ENCODE measurements at places on chromosomes 3 and 15.

DNA sequence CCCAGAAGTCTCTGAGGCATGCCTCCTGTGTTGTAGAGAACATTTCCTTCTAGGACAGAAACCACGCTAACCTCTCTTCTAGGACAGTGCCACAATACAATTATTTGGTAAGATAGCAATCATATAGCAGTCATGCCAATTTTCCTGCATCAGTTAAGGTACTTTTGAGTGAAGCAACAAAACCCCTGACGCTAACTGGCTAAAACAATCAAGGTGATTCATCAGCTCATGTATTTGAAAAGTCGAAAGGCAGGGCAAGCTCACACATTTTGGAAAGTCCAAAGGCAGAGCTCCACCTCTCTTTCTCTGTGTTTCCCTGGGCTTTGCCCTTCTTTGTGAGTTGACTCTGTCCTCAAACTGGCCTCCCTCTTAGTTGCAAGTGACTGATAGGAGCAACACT is 10.1 kb downstream of the TERC start:
- no peak for DNase-seq

GRCh38 chr15:62773369-62774165 is 269.0 kb upstream of the TPM1 start:
- no peak for DNase-seq

- peak; percentile 85 for DNase-seq
Observed at GRCh38 chr3:43389388-43390254, 103.3 kb downstream of the SNRK start.

GRCh38 chr3:14464141-14464465 is 61.7 kb downstream of the SLC6A6 start:
- DNase-seq = no peak

DNA sequence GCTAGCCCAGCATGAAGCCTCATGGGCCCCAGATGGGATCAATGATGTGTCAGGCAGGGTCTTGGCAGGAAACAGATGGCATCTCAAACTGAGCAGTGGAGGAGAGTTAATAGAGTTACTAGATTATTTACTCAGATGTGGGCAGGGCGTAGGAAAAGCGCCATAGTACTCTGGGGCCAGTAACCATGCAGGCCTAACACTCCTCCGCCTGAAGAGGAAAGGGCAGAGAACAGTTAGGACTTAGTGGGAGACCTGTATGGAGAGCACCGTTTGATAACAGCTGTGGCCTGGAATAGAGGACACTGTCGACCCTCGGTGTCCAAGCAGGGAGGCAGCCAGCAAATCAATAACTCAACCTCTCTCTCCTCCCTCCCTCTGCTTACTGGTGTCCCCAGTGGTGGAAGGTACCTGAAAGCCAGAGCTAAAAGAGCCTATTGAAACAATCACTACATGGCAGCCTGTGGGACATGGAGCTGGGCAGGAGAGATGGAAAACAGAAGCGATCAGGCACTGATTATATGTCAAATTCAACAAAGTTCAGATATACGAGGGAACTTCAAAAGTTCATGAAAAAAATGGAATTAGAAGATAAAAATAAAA is 111.4 kb upstream of the CCNL1 start:
- no peak for DNase-seq

GRCh38 chr15:34760909-34761308 is 6.1 kb upstream of the GJD2 start:
- no peak for DNase-seq

DNA sequence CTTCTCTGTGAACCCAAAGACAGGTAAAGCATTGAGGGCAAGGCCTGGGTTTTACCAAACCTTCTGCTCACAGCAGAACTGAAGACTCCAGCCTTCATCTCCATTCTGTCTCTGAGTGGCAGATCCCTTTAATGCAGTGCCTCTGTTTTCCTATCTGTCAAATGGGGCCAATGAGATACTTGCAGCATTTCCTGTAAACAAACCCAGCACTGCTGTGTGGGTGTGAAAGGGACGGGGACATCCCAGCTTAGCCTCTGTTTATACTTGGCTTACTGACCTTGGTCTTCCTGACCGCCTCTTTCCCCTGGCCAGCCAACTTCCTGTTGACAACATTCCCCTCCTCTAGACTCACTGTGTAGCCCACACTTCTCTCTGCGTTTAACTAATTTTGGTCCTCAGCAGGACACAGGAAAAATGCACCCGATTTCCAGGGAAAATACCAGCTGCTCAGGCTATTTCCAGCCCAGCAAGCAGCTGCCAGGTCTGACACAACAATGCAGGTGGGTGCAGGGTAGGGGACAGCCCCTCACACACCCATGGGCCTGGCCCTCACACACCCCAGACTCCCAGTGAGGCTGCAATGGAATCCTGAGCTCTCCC is 105.9 kb upstream of the HERC1 start:
- DNase-seq = peak; percentile 46

GRCh38 chr15:45449916-45450867 is 71.8 kb upstream of the GATM start:
- DNase-seq = no peak

- no peak for DNase-seq
Observed at GRCh38 chr3:197713477-197713822, 23.3 kb downstream of the RUBCN start.

DNA sequence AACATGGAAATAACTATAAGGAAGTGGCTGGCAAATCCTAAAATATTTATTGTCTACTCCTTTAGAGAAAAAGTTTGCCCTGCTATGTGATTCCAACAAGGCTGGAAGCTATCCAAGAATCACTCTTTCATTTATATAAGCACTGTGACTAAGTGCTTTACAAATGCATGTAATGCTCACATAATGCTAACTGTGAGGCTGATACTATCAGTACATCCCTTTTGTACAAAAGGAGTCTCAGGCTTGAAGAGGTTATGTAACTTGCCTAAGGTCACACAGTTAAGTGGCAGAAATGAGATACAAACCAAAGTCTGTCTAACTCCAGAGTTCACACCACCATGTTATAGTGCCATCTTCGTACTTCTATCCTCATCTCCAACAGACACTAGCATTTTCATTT is 17.0 kb downstream of the TOPBP1 start:
- no peak for DNase-seq

GRCh38 chr3:152232679-152233078 is 36.0 kb upstream of the MBNL1 start:
- no peak for DNase-seq

- DNase-seq = no peak
Observed at GRCh38 chr3:152977366-152977765, 142.4 kb downstream of the P2RY1 start.

GRCh38 chr3:157460253-157460652 is 23.6 kb downstream of the PTX3 start:
- DNase-seq = no peak

- DNase-seq = no peak
Observed at GRCh38 chr3:198061119-198062067, 101.4 kb downstream of the LMLN start.

DNA sequence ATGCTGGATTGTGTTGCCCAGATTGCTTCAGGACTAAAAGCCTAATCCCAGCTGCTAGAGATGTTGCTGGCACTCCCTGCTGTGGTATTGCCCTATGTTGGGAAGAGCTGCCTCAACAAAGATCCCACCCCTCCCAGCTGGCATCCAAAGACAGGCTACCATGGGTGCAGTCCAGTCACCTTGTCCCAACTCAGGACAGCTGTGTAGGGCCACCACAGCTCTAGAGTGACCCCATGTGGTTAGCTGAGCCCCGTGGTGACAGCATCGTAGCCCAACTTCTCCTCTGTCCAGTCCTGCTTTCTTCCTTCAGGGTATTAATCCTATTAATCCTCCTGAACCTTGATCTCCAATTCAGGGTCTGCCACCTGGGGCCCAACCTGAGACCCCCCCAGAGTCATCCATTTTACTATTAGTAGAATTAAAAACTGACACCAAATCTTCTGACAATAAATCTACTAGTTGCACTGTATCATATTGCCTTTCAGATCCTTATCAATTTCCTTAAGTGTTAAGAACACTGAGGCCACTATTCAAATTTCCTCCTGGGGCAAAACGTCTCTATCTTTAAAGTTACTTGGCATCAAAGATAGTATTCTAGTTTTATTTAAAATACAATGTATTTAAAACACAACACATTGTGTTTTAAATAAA is 83.5 kb downstream of the AQP9 start:
- peak; percentile 20 for DNase-seq

GRCh38 chr3:50266017-50266416 is 2.9 kb upstream of the SEMA3B start:
- DNase-seq = no peak

GRCh38 chr3:29283231-29284119 is 2.6 kb downstream of the RBMS3 start:
- no peak for DNase-seq

- no peak for DNase-seq
Observed at GRCh38 chr3:114697401-114697800, 403.6 kb downstream of the TIGIT start.

DNA sequence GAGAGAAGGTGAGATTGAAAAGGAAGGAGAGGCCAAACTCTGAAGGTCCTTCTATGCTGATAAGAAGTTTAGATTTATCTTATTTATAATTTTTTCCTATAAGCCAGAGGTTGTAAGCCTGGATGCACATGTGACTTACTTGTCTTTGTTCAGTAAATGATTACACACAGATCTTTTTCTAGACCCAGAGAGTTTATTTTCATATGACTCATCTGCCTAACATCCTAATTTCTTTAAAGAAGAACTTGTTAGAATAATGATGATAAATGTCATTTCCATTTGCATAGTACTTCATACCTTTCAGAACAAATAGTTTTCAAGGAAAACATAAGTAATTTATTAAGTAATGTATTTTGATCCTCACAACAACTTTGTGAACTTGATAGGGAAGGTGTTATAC is 434.8 kb upstream of the DPH6 start:
- no peak for DNase-seq

DNA sequence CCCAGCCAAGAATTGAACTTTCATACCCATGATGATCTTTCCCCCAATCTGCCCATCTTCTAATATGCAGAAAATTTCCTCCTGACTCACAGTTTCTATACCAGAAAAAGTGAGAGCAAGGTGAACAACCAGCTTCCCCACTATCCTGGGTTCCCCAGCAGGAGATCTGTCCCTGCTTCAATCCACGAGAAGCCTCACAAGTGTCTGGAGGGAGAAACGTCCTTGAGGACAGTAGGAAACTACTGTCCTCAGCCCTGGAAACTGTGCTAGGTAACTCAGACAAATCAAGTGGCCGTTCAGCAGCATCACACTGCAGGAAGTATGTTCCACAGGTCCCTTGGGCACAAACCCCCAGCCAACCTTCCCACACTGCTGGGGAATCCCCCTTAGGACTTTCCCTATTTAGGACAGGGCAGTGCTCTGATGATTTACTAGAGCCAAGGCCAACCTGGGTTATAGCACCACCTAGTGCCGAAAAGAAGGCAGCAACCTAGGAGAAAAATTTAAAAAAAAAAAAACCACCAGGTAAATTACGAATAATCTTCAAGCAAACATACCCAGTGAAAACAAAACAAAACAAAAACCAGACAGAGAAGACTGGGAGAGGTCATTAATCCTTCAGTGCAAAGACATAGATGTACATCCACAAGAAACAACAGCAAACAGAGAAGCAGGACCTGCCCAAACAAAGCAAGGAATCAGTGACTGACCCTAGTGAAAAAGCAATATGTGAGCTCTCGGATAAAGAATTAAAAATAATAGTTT is 36.0 kb downstream of the MORC1 start:
- DNase-seq = peak; percentile 43
